ENCODE measurements at places on chromosomes 2 and 18. TPM values are rescaled to one million over a fixed set of nuclear protein-coding genes. Genes with fewer than 3 reads are reported as not detected.

Gene TCF4
- total RNA-seq = 44.5 TPM

Gene SLC14A1
- total RNA-seq = 96.9 TPM

DNA sequence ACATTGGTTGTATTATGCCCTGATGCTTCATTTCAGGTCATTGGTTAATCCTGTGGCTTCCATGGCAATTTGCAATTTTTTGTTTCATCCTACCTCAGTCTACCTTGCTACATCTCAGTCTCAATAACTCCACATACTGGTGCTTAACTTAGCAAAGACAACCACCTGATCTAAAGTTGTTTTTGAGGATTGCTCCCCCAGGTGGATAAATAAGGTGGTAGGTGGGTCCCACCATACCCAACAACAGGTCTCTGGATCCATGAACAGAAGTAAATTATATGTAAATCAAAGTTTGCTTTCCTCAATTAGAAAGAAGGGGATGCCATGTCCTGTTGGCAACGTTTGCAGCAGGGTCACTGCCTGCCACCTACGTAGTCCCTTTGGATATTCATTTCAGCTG lies 7.0 kb downstream of the XIRP2 start:
- DNase-seq = no peak

DNA sequence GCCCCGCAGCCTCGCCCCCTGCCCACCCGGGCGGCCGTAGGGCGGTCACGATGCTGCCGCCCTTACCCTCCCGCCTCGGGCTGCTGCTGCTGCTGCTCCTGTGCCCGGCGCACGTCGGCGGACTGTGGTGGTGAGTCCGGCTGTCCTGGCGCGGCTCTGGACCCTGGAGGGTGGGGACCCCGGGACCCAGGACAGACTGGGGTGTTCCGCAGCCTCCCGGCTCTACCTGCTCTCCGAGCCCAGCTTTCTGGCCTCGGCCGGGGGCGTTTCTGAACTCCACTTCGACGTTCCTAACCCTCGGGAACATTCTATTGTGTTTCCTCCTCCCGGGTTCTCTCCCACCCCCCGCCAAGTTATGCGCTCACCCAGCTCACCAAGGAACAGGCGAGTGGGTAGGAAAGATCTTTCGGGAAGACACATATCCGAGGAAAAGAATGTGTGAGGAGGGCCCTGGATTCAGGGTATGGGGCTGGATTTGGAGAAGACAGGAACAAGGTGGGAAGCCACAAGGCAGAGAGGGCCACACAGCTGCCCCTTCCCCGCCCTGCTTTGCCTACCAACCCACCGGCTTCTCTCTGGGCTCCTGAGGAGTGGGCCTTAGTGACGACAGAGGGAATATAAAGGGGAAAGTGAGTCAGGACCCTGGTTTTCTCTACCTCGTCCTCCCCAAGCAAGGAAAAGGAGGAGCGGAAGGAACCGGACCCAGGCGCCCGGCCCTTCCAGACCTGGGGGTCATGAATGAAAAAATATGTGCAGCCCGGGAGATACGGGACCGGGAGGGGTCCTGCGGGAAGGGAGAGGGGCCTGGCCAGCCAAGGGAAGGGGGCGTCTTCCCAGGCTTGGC lies 605 bp downstream of the WNT6 start:
- DNase-seq = no peak

Gene EPB41L3
- 34.0 TPM for total RNA-seq

- no peak for DNase-seq
These were observed 41.5 kb upstream of the CYRIA start for GRCh38 chr2:16707014-16707623.

DNA sequence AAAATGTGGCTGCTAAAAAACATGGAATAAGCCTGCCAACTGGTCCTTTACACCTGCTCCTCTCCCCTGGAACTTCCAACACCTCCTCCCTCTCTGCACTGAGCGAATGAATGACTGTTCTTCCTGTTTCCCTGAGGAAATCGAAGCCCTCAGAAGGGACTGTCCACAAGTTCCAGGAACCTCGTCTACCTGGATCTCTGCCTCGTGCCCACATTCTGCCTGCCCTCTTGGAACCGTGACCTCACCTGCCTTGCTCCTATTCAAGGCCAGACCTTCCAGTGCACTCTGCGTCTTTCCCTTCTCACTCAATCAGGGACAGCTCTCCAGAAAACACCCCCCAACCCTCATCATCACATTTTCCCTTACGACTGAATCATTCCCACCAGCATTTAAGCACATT lies 4.4 kb upstream of the CAB39 start:
- no peak for DNase-seq

Gene IL1RN
- total RNA-seq = 32.4 TPM

DNA sequence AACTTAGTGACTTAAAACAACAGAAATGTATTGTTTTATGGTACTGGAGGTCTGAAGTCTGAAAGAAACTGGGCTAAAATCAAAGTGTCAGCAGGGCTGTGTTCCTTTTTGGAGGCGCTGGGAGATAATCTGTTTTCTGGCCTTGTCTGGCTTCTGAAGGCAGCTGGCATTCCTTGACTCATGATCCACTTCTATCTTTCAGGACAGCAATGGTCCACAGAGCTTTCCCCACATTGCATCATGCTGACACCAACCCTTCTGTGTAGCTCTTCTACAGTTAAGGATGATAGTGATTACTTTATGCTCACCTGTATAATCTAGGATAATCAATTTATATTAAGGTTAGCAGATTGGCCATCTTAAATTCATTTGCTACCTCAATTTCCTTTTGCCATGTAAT lies 392.1 kb downstream of the TDRD15 start:
- DNase-seq = no peak
